ENCODE measurements at places on chromosomes 1 and 21. TPM values are rescaled to one million over a fixed set of nuclear protein-coding genes. Genes with fewer than 3 reads are reported as not detected.

The CHIA gene
- not detected for total RNA-seq

DNA sequence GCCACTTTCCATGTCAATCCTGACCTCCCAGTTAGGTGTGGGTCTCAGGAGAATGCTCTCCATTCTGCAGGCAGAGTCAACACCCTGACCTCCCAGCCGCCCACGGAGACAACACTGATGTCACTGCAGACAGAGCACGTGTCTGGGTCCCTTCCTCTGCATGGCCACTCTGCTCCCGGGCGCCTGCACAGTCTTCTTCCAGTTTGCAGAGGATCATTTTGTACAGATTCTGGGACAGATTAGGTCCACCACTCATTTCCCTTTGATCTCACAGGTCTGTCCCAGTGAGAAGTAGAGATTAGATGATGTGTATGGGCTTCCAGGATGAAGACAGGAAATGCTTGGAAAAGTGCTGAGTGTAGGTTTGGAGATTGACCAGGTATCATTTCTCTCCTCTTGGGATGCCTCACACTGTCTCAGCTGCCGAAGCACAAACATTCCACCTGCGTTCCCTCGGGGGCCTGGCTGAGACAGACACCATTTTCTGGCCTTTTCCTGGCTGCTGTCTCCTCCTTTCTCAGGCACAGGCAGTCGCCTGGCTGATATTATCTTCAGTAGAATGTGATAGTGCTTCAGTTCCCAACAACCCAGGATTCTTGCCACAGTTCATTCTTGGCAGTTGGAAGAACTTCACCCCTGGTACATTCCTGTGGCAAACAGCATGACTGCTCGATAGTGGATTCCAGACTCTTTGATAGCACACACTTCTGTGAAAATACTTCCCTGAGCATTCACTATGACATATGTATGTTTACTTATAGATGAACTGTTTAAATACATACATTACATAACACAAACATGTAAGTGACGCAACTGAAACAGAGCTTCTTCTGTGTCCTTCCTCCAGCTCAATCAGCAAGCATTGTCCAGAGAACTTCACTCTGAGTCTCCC is 7.9 kb downstream of the MYBPHL start:
- DNase-seq: no peak

- no peak for DNase-seq
Measured at GRCh38 chr21:38989745-38990423, 184.2 kb downstream of the ETS2 start.

DNA sequence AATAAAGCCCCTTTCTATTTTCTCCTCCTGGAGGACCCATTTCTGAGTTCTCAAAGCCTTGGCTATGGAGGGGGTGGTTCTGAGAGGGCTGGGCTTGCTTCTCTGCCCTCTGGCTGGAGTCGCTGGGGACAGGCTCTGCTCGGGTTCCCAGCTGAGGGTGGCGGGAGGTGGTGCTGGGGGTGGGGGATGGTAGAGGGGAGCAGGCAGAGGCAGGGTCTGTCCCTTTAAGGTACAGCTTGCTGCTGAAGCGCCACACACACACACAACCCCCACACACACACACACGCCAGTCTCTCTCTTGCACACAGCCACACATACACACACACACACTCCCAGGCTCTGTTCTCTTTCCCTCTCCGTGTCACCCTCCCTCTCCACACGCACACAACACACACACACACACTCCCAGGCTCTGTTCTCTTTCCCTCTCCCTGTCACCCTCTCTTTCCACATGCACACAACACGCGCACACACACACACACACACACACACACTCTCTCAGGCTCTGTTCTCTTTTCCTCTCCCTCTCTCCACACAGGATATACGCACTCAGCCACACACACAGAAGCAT is 69.8 kb upstream of the SSBP3 start:
- no peak for DNase-seq

DNA sequence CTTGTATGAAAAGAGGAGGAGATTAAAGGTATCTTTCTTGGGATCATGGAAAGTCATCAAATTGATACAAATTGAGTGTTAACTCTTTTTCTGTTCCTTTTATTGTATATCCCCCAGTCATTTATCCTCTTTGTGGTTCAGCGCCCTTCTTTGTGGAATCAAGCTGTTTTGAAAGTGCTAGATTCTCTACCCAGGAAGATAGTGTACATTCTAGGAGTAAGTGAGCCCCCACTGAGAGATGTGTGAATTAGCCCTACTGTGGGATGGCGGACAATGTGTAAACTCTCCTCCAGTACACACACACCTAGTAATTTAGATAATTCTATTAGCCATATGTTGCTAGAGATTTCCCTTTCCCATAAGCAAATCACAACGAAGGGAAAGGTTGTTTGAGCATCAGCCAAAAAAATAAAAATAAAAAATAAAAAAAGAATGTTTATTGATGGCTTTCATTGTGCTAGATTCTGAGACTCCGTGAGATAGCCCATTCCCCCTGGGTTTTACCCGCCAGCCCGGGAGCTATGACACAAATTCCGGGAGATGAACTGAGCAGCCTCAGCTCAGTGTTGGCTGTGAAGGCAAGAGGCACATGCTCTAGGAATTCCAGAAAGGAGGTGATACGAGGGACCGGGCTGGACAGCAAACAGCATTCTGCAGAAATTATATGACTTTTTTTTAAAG is 378.4 kb upstream of the RUNX1 start:
- DNase-seq: no peak
